ENCODE measurements at places on chromosomes 7 and 10. TPM values are rescaled to one million over a fixed set of nuclear protein-coding genes. Genes with fewer than 3 reads are reported as not detected.
A peak's percentile ranks its signal among the peaks of the same experiment; 100 is the strongest.

Gene TMEM140
- 20.6 TPM for total RNA-seq

Gene VSTM2A
- not detected for total RNA-seq

Gene CPA4
- not detected for total RNA-seq

Gene MET
- total RNA-seq = 15.8 TPM

Gene HOXA11
- 3.7 TPM for total RNA-seq

Gene MSANTD7
- 10.6 TPM for total RNA-seq

Gene INTS1
- total RNA-seq = 89.6 TPM

Gene TET1
- 2.4 TPM for total RNA-seq

GRCh38 chr7:131843898-131844331 lies 287.5 kb upstream of the PODXL start:
- H3K4me1 ChIP-seq = no peaks in the 10 kb centered on the region
- H3K36me3 ChIP-seq = no peaks in the 10 kb centered on the region
- no peak overlapping the region for H3K27ac ChIP-seq
- no peaks in the 10 kb centered on the region for H3K27me3 ChIP-seq

- no peak for DNase-seq
- no peaks in the 10 kb centered on the region for H3K36me3 ChIP-seq
- no peaks in the 10 kb centered on the region for H3K4me1 ChIP-seq
- no peaks in the 10 kb centered on the region for H3K27me3 ChIP-seq
- no peak overlapping the region for H3K4me3 ChIP-seq
- no peak overlapping the region for H3K27ac ChIP-seq
Observed at GRCh38 chr7:18064242-18064838, 36.7 kb upstream of the PRPS1L1 start.

DNA sequence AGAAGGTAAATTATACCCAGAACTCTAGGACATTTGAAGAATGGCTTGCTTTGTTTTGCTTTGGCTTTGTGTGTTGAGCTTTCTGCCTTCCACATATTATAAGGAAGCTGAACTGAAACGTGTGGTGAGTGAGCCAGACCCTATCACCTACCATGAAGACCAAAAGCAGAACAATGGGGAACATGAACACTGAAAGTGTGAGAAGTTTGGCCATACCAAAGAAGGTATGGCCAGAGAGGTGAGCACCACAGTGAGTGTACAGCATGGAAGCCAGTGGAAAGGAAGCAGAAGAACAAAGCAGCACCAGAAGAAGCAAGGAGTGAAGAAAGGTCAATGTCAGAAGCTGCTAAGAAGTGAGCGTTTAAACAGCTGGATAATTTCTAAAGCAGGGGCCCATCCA lies 59.7 kb upstream of the CCDC71L start:
- no peak overlapping the region for H3K27ac ChIP-seq
- peaks cover 12% of the 10 kb centered on the region for H3K4me1 ChIP-seq
- no peaks in the 10 kb centered on the region for H3K27me3 ChIP-seq
- DNase-seq = no peak
- H3K36me3 ChIP-seq = no peaks in the 10 kb centered on the region

DNA sequence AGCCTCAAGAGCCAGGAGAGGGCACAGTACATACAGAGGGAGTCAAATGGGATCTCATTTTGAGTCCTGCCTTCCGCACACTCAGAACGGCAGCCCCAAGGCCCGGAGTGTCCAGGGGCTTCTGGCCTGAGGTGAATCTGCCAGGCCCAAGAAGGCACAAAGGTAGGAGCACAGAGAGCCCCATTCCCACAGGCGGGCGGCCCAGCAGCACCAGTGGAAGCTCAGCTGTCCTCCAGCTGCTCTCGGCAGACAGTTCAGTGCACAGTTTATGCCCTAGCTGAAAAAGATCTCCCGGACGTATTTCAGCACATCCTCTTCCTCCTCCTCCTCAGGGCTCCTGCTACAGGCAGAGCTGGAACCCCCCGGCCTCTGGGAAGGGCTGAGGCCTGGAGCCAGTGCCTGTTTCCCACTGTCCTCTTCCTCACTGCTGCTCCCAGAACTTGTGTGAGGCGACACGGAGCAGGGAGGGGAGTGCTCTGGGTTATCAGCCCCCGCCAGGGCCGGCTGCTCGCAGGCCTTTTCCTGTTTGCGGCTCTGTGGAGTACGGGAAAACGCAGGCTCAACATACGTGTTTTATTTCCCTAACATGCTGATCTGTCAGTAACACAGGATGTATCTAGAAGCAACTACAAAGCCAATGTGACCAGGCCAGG lies 4.0 kb downstream of the CYREN start:
- no peak for DNase-seq
- H3K27ac ChIP-seq = no peak overlapping the region
- peaks cover 60% of the 10 kb centered on the region for H3K4me1 ChIP-seq
- H3K4me3 ChIP-seq = no peak overlapping the region

GRCh38 chr7:107236862-107237261 lies 68.1 kb downstream of the HBP1 start:
- no peaks in the 10 kb centered on the region for H3K36me3 ChIP-seq
- no peak for DNase-seq
- no peaks in the 10 kb centered on the region for H3K4me1 ChIP-seq
- H3K4me3 ChIP-seq = no peak overlapping the region
- no peaks in the 10 kb centered on the region for H3K27me3 ChIP-seq
- no peak overlapping the region for H3K27ac ChIP-seq

DNA sequence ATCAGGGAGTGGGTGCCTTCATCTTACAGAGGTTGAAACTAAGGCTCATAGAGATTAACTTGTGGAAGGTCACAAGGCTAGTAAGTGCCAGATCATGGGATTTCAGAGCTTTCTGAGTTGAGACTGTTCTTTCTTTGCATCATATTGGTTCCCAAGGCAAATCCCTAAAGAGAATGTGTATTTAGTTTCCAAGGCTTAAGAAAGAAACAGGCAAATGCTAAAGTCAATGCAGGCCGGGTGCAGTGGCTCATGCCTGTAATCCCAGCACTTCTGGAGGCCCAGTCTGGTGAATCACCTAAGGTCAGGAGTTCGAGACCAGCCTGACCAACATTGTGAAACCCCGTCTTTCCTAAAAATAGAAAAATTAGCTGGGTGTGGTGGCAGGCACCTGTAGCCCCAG lies 19.8 kb downstream of the CDK1 start:
- DNase-seq = no peak
- H3K4me1 ChIP-seq = no peaks in the 10 kb centered on the region
- no peak overlapping the region for H3K27ac ChIP-seq
- no peaks in the 10 kb centered on the region for H3K27me3 ChIP-seq

DNA sequence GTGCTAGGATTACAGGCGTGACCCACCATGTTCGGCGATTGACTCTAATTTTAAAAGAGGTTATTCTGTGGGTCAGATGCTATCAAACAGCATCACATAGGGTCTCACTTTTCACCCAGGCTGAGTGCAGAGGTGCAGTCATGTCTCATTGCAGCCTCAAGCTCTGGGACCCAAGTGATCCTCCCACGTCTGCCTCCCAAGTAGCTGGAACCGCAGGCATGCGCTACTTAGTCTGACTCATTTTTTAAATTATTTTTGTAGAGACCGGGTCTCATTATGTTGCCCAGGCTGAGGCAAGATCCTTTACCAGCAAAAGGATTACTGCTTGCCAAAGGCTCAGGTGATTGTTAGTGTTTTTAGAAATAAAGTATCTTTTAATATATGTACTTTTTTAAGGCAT lies 42.9 kb upstream of the STOX1 start:
- DNase-seq = no peak
- H3K27ac ChIP-seq = no peak overlapping the region
- H3K4me1 ChIP-seq = no peaks in the 10 kb centered on the region
- no peaks in the 10 kb centered on the region for H3K27me3 ChIP-seq

DNA sequence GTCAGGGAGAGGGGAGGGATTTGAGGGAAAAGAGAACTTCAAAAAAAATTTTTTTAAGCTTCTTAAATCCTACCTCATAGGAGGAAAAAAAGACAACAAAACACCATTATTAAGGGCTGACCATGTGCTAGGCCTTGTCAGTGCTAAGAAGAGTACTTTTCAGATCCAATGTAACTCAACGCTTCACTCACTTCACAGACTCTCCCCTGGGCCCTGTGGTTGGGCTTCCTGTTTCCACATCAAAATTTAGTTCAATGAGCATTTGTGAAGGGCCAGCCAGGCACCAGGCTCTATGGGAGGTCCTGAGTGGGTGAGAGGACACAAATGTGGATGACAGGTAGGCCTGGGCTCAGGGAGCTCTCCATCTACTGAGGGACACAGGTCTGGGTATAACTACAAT lies 249.8 kb downstream of the PTEN start:
- H3K4me1 ChIP-seq = peaks cover 3% of the 10 kb centered on the region
- no peak overlapping the region for H3K4me3 ChIP-seq
- no peak overlapping the region for H3K27ac ChIP-seq

- no peaks in the 10 kb centered on the region for H3K4me1 ChIP-seq
- no peak for DNase-seq
- no peak overlapping the region for H3K27ac ChIP-seq
- H3K27me3 ChIP-seq = no peaks in the 10 kb centered on the region
Observed at GRCh38 chr7:100007887-100008286, 7.5 kb upstream of the ZKSCAN1 start.

DNA sequence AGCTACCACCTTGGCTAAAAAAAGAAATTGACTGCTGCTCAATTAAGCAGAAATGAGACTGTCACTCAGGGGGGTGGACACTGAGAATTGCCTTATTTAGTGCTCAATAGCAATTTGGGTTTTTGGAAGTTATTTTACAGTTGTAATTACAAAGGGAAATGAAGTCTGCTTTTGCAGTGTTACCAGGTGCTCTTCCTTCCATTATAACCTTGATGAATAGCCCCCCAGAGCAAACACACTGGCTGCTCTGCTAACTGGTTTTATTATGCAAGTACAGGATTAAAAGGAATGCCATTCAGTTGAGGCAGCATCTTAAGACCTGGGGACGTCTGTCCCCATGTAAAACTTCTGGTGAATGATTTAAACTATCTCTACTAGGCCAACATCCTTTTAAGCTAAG lies 191.0 kb downstream of the EVX1 start:
- no peak for DNase-seq
- no peak overlapping the region for H3K27ac ChIP-seq
- no peaks in the 10 kb centered on the region for H3K4me1 ChIP-seq
- no peak overlapping the region for H3K4me3 ChIP-seq

DNA sequence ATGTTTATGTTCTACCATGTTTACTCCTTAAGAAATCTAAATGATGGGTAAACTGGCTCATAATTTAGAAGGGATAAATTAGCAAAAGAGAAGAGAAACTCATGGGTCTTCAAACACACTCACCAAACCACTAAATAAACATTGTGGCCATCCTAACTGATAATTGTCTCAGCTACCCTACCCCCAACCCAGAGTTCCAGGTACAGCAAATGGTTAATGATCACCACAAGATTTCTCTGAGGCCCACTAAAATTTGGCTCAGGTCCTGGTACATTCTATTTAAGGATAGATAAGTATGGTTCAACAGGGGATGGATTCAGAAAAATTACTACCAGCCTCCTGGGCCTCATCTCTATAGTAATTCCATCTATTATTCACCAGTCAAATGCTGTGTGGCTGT lies 21.4 kb downstream of the SLC25A13 start:
- no peak overlapping the region for H3K27ac ChIP-seq
- no peaks in the 10 kb centered on the region for H3K36me3 ChIP-seq
- DNase-seq = no peak
- H3K4me3 ChIP-seq = no peak overlapping the region

- peak overlapping the region; percentile 91 for H3K4me3 ChIP-seq
- H3K36me3 ChIP-seq = no peaks in the 10 kb centered on the region
- H3K27me3 ChIP-seq = no peaks in the 10 kb centered on the region
- DNase-seq = no peak
- peaks cover 20% of the 10 kb centered on the region for H3K4me1 ChIP-seq
- H3K27ac ChIP-seq = no peak overlapping the region
Observed at GRCh38 chr10:48307711-48308018, 1.2 kb downstream of the MAPK8 start.

DNA sequence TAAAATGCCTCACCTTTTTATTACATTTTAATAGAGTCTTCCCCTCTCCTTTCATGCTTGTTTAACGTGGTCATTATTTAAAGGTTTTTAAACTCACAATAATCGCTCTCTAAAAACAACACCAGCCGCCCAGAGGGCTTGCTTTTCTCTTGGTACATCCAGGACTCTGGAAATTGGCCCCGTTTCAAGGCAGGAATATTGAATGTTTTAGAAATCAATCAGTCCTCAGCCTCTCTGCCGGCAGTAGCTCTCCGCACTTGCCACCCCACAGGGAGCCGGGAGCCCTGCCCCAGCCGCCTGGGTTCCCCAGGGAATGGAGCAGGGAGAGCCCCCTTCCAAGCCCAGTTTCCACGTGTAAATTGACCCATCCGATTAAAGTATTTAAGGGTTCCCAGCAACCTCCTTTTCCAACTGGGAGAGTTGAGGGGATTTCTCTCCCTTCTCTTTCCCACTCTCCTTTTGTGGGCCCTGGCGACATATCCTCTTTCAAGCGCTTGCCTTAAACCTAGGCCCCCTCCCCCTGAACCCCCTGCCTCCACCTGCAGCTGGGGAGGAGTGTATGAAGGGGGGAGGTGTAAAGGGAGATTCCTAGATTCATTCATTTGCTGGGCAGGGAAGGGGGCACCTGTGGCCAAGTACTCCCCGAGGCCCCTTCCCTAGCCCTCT lies 1.9 kb downstream of the FGF8 start:
- peaks cover 8% of the 10 kb centered on the region for H3K27me3 ChIP-seq
- H3K4me1 ChIP-seq = peaks cover 19% of the 10 kb centered on the region
- H3K36me3 ChIP-seq = no peaks in the 10 kb centered on the region
- DNase-seq = no peak
- no peak overlapping the region for H3K27ac ChIP-seq

DNA sequence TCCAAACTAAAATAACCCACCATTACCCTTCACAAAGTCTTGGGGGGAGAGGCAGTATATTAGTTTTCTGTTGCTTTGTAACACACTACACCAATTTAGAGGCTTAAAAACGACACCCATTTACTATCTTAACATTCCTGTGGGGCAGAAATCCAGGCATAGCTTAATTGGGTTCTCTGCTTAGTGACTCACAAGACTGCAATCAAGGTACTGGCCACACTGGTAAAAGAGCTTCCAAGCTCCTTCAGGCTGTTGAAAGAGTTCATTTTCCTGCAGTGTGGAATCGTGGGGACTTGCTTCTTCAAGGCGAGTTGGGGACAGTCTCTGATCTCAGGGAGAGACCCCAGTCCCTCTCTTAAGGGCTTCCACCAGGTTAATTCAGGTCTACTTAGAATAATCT lies 139.1 kb downstream of the XPNPEP1 start:
- no peaks in the 10 kb centered on the region for H3K4me1 ChIP-seq
- no peak overlapping the region for H3K27ac ChIP-seq
- no peak for DNase-seq
- no peaks in the 10 kb centered on the region for H3K27me3 ChIP-seq

DNA sequence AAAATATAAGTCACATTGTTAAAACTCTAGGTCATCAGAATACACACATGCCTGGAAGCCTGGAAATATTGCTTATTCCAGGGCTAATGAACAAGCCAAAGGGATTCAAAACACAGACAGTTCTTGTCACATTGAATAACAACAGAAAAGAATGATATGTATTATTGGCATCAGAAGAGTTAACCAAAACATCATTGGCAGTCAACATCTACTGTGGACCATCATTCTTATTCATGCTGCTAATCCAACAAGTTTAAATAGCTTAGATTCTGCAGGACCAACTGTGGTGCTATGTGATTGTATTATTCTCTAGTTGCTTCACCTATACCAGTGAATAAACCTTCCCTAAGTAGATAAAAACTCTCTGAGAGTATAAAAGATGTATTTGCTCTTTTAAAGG lies 198.3 kb downstream of the NEBL start:
- H3K36me3 ChIP-seq = no peaks in the 10 kb centered on the region
- no peak overlapping the region for H3K4me3 ChIP-seq

- H3K4me1 ChIP-seq = no peaks in the 10 kb centered on the region
- H3K4me3 ChIP-seq = no peak overlapping the region
- no peaks in the 10 kb centered on the region for H3K36me3 ChIP-seq
- no peak for DNase-seq
Observed at GRCh38 chr7:66826649-66827048, 86.1 kb downstream of the RABGEF1 start.

GRCh38 chr7:135879233-135879632 lies 97.9 kb downstream of the MTPN start:
- no peaks in the 10 kb centered on the region for H3K27me3 ChIP-seq
- no peak for DNase-seq
- no peaks in the 10 kb centered on the region for H3K4me1 ChIP-seq
- H3K27ac ChIP-seq = no peak overlapping the region
- H3K4me3 ChIP-seq = no peak overlapping the region
- no peaks in the 10 kb centered on the region for H3K36me3 ChIP-seq
